Epithelial cell of esophagus (primary cell): ENCODE measurements at places on chromosomes 4 and X.

GRCh38 chr4:164115236-164115635, 620.7 kb downstream of the TMA16 start:
- DNase-seq: no peak

DNA sequence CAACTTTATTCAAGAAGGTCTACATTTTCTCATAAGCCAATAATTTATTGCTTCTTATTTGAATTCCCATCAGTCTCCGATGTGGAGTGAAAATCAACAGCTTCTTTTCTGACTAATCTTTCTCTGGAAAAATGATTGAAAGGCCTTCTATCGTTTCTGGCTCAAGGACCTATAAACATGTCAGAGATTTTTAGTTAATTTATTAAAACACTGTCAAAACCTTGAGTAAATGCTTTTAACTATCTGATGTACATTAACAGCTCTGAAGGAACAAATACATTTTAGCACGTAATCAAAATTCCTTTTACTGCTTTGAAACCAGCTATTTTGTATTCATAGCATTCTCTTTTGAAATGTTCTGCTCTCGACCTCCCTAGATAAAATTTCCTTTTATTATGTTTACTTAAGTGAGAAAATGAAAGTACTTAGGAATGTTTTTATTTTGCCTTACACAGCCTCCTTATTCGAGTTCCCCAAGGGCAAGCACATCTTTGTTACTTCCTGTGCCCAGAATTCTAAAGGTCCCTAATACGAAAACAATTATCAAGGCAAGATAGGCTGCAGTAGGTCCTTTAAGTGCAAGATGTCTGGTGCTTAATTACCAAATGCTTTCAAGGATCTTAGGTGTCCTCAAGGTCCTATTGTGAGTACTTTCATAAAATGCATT, 3.1 kb upstream of the ZFX start:
- DNase-seq: no peak

GRCh38 chr4:48090621-48091020, 43.4 kb downstream of the TXK start:
- DNase-seq: peak; percentile 47

GRCh38 chr4:120304801-120305200, 238.2 kb upstream of the MAD2L1 start:
- no peak for DNase-seq

GRCh38 chrX:10754445-10754844, 134.1 kb upstream of the MID1 start:
- no peak for DNase-seq

DNA sequence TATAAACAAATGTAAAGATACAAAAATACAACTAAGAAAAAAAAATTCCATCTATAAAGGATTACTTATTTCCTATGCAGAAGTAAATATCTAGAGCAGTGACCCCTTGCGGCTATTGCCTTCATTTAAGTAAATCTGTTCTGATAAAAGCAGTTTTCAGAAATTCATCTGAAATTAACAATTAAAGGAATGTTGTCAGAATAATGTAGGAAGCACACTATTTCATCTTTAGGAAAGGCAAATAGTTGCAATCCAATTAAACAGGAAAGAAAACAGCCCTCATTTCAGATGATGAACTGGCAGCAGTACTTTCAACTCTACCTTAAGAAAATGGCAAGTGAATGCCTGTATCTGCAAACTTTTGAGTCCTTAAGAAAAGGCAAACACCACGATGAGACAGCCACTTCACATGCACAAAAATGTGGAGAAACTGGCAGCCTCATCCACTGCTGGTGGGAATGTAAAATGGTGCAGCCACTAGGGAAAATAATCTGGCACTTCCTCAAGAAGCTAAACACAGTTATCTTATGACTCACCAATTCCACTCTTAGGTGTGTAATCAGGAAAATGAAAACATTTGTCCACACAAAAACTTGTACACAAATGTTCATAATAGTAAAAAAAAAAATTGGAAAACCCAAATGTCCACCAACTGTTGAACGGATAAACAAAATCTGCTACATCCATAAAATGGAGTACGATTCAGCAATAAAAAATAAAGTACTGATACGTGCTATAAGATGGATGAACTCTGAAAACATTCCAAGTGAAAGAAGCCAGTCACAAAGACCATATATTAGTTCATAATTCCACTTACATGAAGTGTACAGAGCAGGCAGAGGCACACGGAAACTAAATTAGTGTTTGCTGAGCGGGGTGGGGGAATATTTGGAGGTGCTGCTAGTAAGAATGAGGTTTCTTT, 2.0 kb upstream of the THAP9 start:
- DNase-seq: peak; percentile 79

- DNase-seq: peak; percentile 80
These were observed 4.9 kb downstream of the PRDM8 start for GRCh38 chr4:80202190-80202711.

DNA sequence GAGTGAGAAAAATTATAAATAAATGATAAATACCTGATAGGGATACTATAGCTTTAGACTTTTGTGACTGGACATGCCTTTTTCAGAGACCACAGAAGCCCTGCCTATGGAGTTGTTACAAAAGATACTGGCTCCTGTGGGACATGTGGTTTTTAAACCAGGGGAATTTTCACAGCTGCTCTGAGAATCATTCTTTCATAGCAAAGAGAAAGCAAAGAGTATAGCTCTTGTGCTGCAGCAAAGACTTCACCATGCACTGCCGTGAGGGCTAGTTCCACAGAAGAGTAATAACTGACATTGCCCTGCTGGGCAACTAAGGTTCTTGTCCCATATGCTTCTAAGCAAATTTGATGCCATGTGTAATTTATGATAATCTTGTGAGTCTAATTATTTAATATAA, 98.2 kb downstream of the MAPK10 start:
- DNase-seq: no peak

GRCh38 chr4:37983951-37984350, 23.8 kb downstream of the PTTG2 start:
- DNase-seq: no peak

DNA sequence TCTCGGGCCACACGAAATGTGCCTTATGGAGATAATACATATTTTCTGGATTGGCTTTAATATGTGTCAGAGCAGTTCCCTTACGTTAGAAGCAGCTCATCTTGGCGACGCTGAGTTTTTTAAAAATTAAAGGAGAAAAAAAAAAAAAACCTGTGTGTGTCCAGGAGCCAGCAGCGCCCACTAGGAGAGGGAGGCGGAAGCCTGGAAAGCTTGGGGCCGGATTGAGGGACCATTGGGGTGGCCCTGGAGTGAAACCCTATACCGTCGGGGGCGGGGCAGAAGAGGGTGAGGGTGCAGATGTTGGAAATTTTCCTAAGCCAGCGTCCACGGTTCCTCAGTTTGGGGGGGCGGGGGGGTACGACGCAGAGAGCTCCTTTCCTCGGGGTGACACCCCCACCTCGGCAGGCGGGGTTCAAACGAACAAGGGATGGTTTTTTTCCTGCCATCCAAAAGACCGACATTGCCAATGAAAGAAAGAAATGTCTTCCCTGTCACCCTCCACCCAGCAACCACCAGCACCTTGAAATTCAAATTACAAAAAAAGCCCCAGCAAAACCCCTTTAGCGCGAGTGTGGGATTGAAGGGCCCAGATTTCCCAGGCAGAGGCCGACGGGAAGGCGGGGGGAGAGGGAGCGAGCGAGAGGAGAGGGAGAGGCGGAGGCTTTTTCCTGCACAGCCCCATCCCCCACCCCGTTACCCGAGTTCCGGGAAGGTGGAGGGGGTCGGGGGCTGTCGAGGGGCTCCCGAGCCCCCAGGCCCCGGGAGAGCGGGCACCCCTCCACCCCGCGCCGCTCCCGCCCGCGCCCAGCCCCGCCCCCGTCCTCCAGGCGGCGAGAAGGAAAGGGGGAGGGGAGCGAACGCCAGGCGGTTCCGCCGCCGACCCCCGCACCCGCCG, 859 bp downstream of the SMARCA1 start:
- peak; percentile 47 for DNase-seq

DNA sequence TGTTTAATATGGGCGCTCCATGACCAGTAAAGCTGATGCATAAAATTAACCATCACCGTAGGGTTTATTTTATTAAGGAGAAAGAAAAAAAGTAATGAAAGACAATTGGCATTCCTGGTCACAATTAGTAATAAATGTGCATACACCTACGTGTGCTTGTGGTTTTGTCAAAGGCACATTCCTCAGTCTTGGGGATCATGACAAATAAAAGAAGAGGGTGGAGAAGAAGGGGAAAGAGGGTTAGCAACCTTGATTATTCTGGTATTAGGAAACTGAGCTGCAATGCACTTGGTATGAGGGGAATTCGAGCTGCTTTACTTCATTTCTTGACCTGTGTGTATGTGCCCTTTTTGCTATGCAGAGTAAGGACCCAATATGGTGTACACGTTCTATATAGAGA, 1798.3 kb upstream of the PCDH7 start:
- DNase-seq: peak; percentile 34

GRCh38 chr4:157075811-157076577, at the start of gene GLRB:
Gene GLRB (plus strand): TSS chr4:157076150. CDS start chr4:157078025, 1,875 bp downstream.
- DNase-seq: peak; percentile 24

GRCh38 chrX:39845233-39845632, 252.5 kb downstream of the BCOR start:
- no peak for DNase-seq

- peak; percentile 78 for DNase-seq
These were observed at the start of gene MAN2B2 for GRCh38 chr4:6574747-6575502. Gene MAN2B2 (plus strand): TSS chr4:6575189. CDS start chr4:6575211, 22 bp downstream.

DNA sequence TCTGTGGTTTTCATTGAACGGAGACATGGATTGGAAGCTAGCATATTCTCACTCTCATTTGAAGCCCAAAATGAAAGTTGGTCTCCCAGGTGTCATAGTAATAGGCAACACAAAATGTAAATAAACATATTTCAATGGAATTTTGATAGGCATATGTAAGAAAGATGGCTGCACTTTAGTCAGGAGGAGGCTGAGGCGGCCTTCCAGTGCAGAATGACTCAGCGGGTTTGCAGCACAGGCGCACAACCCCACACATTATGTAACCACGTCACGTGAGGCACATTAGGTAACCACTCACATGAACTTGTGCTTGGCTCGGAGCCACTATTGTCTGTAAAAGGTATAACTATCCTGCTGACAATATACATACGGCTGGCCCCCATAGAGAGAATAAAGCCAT, 381.7 kb downstream of the GPAT3 start:
- DNase-seq: peak; percentile 44

GRCh38 chrX:68083510-68083909, 349.8 kb downstream of the OPHN1 start:
- no peak for DNase-seq

- no peak for DNase-seq
These were observed 11.8 kb downstream of the HTN1 start for GRCh38 chr4:70062000-70062399.

DNA sequence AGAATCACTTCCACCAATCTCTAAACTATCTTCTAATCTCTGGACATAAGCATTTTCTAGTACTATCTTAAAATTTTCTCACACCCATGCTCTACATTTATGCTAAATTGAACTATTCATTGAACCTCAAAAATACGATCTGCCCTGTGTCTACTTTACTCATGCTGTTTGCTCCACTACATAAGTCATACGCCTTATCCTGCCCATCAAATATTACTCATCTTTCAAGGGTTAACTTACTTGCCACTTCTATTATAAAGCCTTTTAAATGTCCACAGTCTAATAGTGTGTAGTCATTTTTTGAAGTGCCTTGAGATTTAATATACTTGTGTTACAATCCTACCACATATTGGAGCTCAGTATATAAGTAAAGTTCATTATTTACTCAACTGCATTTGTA, 727.7 kb upstream of the SLIT2 start:
- peak; percentile 4 for DNase-seq

GRCh38 chr4:109879081-109879480, 31.2 kb downstream of the LRIT3 start:
- DNase-seq: no peak

- peak; percentile 17 for DNase-seq
These were observed 232.5 kb upstream of the POF1B start for GRCh38 chrX:85611926-85612325.

DNA sequence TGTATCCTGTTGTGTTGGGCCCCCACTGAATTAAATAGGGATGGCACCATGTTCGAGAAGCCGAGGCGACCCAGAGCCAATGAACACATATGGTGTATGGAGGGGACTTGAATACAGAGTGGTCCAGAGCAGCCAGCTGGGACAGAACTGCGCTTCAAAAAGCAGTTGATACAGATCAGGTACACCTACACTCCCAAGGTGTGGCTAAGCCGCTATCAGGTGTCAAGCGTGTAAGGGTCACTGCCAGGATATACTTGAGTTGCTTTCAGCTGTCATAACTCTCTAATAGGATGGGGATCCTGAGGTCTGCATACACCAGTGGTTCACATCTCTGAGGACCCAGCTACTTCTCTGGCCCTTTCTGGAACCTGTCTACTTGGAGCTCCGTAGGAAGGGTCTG, 3.2 kb upstream of the WDR1 start:
- DNase-seq: no peak

- peak; percentile 51 for DNase-seq
These were observed 235.4 kb downstream of the SPRY1 start for GRCh38 chr4:123631786-123632692.

DNA sequence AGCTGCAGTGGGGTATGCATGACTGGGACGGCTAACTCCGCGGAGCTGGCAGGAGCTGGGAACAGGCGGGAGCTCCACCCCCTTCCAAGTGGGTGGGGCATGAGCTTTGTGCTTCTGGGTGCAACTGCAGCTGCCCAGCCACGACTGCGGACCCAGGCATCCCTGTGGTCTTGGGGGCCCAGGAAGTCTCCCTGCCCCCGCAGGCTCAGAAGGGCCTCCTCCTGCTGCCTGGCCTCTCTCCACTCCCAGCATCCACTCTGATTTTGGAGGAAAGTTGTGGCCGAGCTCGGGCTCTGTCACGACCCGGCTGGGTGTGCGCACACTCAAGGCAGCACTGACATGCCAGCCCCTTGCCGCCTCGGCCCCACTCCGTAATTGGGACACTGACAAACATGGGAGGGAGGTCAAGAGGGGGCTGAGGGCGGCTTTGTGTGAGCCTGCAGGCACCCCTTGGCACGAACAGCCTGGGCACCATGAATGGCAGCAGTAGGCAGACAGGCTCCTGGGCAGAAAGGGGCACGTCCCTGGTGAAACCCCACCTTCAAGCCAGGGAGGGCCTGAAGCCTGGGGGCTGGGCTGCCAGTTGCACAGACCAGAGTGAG, 822.6 kb downstream of the GLUD2 start:
- DNase-seq: no peak

GRCh38 chrX:1932231-1932630, 317.4 kb downstream of the ASMT start:
- no peak for DNase-seq

- DNase-seq: peak; percentile 82
These were observed at the start of gene CD99 for GRCh38 chrX:2690856-2691542. Gene CD99 (plus strand): TSS chrX:2691295. CDS start chrX:2691361, 66 bp downstream.
